ENCODE measurements at places on chromosomes 5 and 9.

- no peak for DNase-seq
- no peaks in the 10 kb centered on the region for H3K27me3 ChIP-seq
- H3K4me1 ChIP-seq: peaks cover 7% of the 10 kb centered on the region
- peaks cover 5% of the 10 kb centered on the region for H3K36me3 ChIP-seq
- no peak overlapping the region for H3K27ac ChIP-seq
Observed at GRCh38 chr9:37906312-37907239, 2.6 kb upstream of the SLC25A51 start.

DNA sequence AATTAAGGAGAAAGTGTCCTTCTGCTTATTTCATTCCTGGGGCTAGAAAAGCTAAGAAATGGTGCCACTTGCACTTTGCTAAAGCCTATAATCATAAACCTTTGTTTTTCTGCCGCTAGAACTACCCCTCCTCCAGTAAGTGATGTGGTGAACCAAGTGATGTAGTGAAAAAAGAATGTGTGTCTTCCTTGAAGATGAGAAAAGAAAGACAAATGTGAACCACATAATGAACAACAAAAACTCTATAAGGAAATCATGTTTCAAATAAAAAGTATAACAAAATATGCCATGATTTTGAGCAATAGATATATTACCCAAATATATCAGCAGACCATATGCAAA, 179.0 kb upstream of the SGCD start:
- peak; percentile 38 for DNase-seq
- no peaks in the 10 kb centered on the region for H3K27me3 ChIP-seq
- no peaks in the 10 kb centered on the region for H3K4me1 ChIP-seq
- peak overlapping the region; percentile 88 for H3K27ac ChIP-seq

DNA sequence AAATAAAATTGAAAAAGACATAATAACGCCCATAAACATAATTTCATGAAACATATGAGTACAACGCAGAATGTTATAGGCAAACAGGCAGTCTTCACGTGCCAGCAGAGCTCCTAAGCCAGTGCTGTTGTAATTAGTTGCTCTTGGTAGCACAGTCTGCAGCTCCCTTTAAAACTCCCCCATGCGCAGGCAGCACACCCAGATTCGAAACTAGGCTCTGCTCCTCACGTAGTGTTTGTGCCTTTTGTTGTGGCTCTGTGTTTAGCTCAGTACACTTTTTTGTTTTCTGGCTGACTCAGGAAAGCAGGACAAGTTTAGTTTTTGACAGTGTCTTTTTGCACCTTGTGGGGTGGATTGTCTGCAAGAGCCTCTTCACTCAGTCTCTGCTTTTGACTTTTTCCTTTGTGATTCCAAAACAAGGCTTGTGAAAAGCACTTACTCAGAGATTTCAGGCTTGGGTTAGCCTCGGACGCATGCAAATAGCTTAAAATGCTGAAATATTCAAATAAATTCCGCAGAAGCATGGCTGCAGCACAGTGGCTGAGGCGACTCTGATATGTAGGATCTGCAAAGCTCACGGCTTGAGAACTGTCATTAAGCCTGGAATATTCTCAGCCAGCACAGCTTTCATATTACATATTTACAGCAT, 113.6 kb downstream of the IRX1 start:
- DNase-seq: no peak
- no peak overlapping the region for H3K27ac ChIP-seq
- H3K4me1 ChIP-seq: no peaks in the 10 kb centered on the region
- no peaks in the 10 kb centered on the region for H3K27me3 ChIP-seq
- H3K36me3 ChIP-seq: no peaks in the 10 kb centered on the region

DNA sequence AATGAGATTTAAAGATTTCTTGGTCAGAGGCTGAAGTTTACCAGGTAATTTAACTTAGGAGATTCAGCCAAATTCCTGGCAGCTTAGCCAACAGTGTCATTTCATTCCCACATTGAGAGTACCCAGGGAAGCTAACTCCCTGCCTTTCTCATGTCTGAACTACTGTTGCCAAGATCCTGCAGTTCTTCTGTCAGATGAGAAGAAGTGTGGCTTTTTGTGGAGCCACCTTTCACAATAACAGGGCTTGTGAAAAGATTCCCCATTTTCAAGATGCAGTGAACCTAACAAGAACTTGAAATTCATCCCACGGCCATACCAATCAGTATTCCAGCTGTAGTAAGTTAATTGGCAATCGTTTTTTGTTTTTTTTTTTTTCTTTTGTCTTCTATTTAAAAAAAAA, 176.4 kb downstream of the XRCC4 start:
- H3K4me1 ChIP-seq: no peaks in the 10 kb centered on the region
- H3K36me3 ChIP-seq: no peaks in the 10 kb centered on the region
- no peak overlapping the region for H3K4me3 ChIP-seq
- H3K27me3 ChIP-seq: no peaks in the 10 kb centered on the region
- no peak overlapping the region for H3K27ac ChIP-seq

DNA sequence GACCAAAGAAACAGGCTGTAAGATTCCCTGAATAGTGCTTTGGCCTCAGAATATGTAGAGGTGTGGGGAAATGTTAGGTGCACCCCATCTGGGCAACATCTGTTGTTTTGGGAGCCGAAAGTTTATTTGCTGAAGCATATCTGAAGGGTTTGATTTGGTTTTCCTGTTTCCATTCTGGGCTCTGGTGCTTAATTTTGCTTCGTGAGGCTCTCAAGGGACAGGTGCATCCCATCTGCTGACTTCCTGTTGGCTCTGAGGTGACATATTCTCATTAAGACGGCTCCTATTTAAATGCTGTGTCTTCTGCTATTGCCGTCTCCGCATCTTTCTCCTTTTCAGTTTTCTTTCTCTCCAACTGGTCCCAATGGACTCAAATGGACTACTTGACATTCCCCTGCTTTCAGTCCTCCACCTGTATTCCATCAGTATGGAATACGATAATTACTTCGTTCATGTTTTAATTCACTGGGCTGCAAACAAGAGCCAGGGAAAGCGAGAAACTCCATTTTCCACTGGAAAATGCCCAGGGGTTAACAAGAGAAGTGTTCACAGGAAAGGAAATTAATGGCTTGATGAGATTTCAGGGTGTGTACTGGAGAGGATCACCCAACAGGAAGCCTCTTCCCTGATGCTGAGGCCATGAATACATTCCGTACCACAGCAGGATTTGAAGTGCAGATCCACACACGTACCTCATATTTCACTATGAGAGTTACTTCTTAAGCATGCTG, 104.0 kb downstream of the MTX3 start:
- H3K36me3 ChIP-seq: no peaks in the 10 kb centered on the region
- peaks cover 12% of the 10 kb centered on the region for H3K27me3 ChIP-seq
- no peak for DNase-seq

DNA sequence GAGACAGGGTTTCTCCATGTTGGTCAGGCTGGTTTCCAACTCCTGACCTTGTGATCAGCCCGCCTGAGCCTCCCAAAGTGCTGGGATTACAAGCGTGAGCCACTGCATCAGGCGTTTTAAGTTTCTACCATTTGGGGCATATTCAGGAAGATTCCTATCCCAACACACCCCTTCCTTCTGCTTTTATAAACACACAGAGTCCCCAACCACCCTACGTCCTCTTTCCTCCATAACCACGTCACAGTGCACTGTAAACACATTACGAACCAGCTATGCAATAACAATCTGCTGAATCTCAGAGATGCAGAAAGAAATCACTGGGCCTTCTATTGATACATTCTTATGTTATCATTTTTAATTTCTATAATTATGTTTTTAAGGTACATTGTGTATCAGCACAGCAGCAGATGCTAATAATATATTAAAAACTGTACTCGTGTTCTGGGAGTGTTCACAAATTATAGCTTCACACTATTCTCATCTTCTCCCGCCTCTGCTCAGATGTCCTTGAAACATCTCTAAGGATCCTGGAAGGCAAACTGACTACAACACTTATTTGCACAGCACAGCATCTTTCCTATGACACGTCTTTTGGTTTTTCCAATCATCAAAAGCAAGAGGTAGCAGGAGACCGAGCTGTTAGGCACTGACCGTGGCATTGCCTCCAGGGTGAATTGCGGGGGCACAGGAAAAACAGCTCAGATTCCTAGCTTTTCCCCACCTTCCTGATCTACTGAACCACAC, 60.2 kb downstream of the KCNIP1 start:
- DNase-seq: no peak
- H3K4me3 ChIP-seq: no peak overlapping the region
- H3K27ac ChIP-seq: no peak overlapping the region
- H3K27me3 ChIP-seq: no peaks in the 10 kb centered on the region

- H3K27me3 ChIP-seq: no peaks in the 10 kb centered on the region
- no peak overlapping the region for H3K4me3 ChIP-seq
- H3K27ac ChIP-seq: no peak overlapping the region
- H3K4me1 ChIP-seq: no peaks in the 10 kb centered on the region
Observed at GRCh38 chr5:129271308-129271707, 176.8 kb downstream of the ISOC1 start.

DNA sequence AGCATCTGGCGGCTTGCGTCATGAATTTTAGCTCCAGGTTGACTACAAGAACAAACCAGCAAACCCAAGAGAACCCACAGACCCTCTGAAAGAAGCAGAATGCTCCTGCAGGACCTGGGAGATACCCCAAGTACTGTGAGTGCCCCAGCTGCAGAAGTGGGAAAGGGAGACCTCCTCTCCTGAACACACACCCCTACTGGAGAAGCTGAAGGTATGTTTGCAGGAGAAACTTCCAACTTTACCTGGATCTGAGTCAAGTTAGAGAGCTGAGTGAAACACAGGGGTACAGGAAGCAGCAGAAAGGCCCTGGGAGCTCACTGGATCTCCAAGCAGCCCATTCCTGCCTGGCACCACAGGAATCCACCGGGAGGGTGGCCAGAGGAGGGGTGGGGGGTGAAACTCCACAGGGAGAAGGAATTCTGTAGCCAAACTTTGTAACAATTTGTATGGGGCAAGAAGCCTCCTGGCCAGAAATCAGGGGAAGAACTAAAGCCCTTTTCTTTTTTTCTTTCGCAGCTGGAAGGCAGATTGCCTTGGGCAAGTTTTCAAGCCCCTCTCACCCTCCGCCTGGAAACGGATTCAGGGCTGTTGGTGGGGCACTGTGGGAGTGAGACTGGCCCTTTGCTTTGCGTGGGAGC, 576.2 kb downstream of the BNC2 start:
- H3K4me1 ChIP-seq: peaks cover 4% of the 10 kb centered on the region
- H3K27me3 ChIP-seq: no peaks in the 10 kb centered on the region
- no peaks in the 10 kb centered on the region for H3K36me3 ChIP-seq
- DNase-seq: no peak
